PC-9 (cell line): ENCODE measurements at places on chromosomes 5 and 9. TPM values are rescaled to one million over a fixed set of nuclear protein-coding genes. Genes with fewer than 3 reads are reported as not detected.

The CDO1 gene
- total RNA-seq, result not detected in 2 replicates

- H3K36me3 ChIP-seq, result no peaks in the 10 kb centered on the region
- H3K4me1 ChIP-seq, result no peaks in the 10 kb centered on the region
- no peaks in the 10 kb centered on the region for H3K27me3 ChIP-seq
- H3K4me3 ChIP-seq, result no peak overlapping the region
- DNase-seq, result no peak
- H3K27ac ChIP-seq, result no peak overlapping the region
Measured at GRCh38 chr5:57072218-57072892, 101.5 kb upstream of the GPBP1 start.

GRCh38 chr5:68378204-68378820, 162.8 kb downstream of the PIK3R1 start:
- H3K4me1 ChIP-seq, result no peaks in the 10 kb centered on the region
- H3K4me3 ChIP-seq, result no peak overlapping the region
- no peaks in the 10 kb centered on the region for H3K27me3 ChIP-seq
- no peak overlapping the region for H3K27ac ChIP-seq

DNA sequence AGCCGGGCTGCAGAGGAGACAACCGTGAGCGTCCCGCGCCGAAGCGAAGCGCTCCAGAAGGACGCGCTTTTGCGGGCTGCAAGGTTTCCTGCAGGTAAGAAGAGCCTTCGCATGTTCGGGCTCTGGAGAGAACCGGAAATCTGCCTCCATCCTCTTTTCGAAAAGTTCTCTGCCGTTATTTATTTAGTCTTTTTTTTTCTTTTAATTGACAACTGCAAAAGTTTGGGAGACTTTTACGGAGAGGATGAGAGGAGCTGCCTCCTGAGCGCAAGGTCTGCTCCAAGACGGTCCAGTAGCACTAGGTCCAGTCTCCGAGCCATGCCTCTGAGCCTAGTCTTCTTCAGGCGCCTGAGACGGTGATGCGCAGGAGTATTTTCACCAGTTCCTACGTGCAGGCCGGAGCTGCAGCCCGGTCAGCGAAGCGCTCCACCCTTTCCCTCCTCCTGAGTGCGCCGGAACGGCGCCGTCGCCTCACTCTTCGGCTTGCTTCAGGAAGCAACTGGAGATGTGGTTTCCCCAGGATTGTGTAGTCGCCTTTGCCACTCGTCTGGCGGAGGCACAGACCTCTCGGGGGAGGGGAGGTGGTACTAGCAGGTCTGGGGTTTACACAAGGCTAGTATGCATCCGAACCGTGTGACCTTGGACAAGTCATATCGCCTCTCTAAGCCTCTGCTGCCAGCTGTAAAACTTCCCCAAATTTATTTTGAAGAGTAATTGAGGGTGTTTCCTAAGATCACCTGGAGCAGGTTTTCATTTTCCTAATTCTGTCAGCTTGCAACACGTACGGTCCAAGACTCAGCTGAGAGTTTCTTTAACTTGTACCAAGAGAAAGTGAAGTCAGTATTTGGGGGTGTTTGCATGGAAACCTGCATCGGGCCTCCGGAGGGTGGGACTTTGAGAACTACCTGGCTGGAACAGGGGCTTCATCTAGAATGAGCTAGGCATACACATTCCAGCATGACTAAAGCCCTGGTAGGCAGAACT, 4.5 kb downstream of the POU4F3 start:
- no peaks in the 10 kb centered on the region for H3K36me3 ChIP-seq
- H3K27me3 ChIP-seq, result peaks cover 42% of the 10 kb centered on the region
- H3K27ac ChIP-seq, result no peak overlapping the region
- no peak overlapping the region for H3K4me3 ChIP-seq

- no peaks in the 10 kb centered on the region for H3K36me3 ChIP-seq
- peak; percentile 68 for DNase-seq
- H3K4me1 ChIP-seq, result peaks cover 21% of the 10 kb centered on the region
- no peak overlapping the region; the same call in 1 of the 2 replicates for H3K27ac ChIP-seq
Measured at GRCh38 chr5:149632311-149633251, 51.3 kb downstream of the ARHGEF37 start.
